ENCODE measurements at places on chromosomes 13 and 19.

GRCh38 chr13:34708566-34709313 is 233.3 kb upstream of the NBEA start:
- DNase-seq = no peak

DNA sequence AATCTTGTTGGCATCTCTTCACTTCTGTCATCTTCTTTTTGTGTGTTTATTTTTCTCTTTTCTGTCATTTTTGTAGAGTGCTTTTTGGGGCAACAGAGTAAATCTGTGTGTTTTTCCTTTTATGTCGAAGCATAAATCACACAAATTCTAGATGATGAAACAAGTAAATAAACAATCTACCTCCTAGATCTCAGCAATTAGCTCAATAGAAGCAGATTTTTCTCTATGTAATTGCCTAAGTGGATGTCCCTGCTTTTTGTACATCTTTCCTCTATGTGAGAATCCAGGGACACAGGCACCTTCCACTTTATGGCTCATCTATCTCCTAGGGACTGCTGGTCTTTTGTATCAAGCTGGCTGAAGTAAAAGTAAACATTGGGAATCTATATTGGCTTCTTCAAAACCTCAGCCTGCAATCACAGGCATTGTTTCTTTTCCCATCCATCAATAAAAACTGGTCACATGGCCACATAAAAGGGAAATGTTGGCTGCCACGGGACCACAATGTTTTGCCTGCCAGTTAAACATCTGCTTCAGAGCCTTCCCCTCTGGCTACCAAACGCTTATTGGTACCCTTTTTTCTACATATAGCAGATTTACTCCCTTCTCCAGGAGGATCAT is 323.8 kb downstream of the LMO7 start:
- no peak for DNase-seq

DNA sequence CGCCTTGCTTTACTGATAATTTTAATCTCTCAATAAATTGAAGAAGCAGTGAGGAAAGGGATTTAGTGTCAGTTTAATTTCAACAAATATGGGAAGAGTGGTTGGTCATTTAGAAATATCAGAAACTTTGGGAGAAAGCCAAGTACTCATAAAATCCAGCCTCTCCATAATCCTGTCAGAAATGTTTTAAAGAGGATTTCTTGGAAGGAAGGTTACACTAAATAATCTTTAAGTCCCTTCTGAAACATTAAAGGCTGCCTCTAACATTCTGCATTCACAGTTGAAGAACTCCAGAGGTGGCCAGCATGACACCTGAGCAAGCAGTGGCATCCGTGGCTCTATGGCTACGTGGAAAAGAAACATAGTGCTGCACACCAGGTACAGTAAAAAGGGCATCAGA is 378.5 kb downstream of the ENOX1 start:
- DNase-seq = no peak

- no peak for DNase-seq
Measured at GRCh38 chr13:34452831-34453230, 489.2 kb upstream of the NBEA start.

DNA sequence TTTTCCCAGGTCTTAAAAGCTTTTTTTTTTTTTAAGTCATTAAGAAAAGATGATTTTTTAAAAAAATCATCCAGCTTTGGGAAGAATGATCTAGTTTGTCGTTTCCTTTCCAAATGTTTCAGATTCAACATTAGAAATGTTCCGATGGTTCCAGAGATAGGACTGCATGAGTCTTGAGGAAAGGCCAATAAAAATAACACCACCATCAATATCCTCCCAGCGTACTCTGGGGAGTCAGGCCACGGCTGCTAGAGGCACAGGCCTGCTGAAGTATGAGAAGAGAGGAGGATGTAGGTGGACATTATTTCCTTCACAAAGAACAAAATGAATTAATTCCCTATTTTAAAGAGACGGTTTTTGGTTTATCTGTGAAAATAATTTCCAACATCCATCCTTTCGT is 60.0 kb upstream of the SHISA2 start:
- no peak for DNase-seq

- DNase-seq = no peak
Measured at GRCh38 chr13:113002206-113002912, 33.3 kb downstream of the MCF2L start.

DNA sequence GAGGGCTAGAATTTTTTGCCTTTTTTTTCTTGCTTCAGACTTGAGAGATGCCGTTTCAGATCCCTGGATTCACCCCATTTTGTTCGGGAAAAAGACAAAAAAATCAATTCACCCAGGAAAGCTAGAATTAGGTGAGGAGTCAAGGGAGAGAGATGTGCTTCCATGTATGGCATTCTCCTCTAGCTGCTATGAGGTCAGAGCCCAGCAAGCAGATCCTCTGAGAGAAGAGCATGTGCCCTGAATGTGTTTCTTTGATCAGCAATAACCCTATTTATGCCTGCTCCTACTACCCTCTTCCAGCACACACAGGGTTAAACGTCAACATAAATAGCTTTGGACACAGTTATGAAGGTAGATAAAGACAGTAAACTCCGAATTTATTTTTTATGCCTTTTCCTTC is 53.6 kb downstream of the NDFIP2 start:
- no peak for DNase-seq

- DNase-seq = no peak
Measured at GRCh38 chr13:42539670-42540069, 34.3 kb upstream of the TNFSF11 start.

- no peak for DNase-seq
Measured at GRCh38 chr13:77048681-77049080, 21.7 kb upstream of the FBXL3 start.

GRCh38 chr19:13831537-13832467 is 36.6 kb downstream of the ZSWIM4 start:
- no peak for DNase-seq

DNA sequence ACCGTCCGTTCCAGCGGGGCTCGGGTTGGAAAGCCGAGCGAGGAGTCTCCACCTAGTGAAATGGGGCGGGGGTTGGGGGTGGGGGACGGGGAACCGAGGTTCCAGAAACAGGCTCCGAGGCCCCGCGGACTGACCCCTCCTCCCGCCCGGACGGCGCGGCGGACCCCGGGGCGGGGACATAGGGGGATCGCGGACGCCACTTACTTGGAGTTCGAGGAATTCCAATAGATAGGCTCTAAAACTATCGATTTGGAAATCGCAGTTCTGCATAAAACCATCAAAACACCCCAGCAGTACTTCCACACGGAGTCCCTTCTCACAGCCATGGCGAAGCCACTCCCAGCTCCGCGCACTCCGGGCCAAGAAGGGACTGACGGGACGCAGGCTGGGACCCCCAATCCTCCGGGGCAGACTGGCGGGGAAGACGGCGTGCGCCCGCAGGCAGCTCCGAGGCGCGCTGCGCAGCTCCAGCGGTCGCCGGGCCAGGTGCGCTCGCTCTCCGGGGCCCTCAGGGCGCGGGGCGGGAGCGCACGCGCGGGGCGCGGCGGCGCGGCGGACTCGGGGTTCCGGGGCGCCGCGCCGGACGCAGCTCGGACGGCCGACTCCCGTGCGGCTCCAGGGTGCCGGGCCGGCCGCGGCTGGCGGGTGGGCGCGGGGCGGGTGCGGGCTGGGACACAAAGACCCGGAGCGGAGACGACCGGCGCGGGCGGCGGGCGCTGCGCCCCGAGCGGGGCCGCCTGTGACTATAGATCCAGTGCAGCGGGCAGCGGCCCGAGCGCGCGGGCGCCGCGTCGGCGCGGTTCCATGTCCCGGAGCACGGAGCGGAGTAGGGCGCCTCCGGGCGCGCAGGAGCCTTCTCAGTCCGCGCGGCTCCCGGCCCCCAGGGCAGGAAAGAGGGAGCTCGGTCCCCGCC is 567 bp downstream of the EFNB2 start:
- DNase-seq = peak; percentile 18

GRCh38 chr13:34044660-34045080 is 226.7 kb downstream of the RFC3 start:
- no peak for DNase-seq

- no peak for DNase-seq
Measured at GRCh38 chr13:101714195-101714594, 261.7 kb downstream of the ITGBL1 start.

DNA sequence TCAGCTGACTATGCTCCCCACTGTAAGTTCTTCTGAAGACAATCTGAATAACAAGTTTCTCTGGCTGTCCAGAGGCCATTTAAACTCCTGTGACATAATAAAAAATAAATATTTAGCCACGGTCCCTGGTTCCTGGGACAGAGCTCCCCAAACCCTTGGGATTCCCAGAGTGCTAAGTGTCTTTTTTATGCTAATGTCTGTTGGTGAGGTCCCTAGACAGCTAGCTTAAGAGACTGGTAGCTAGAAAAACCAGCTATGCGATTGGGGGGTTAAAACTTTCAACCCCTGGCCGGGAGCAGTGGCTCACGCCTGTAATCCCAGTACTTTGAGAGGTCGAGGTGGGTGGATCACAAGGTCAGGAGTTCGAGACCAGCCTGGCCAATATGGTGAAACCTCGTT is 5.9 kb downstream of the EPSTI1 start:
- DNase-seq = no peak

- peak; percentile 17 for DNase-seq
Measured at GRCh38 chr13:33351319-33351718, 65.8 kb upstream of the STARD13 start.

DNA sequence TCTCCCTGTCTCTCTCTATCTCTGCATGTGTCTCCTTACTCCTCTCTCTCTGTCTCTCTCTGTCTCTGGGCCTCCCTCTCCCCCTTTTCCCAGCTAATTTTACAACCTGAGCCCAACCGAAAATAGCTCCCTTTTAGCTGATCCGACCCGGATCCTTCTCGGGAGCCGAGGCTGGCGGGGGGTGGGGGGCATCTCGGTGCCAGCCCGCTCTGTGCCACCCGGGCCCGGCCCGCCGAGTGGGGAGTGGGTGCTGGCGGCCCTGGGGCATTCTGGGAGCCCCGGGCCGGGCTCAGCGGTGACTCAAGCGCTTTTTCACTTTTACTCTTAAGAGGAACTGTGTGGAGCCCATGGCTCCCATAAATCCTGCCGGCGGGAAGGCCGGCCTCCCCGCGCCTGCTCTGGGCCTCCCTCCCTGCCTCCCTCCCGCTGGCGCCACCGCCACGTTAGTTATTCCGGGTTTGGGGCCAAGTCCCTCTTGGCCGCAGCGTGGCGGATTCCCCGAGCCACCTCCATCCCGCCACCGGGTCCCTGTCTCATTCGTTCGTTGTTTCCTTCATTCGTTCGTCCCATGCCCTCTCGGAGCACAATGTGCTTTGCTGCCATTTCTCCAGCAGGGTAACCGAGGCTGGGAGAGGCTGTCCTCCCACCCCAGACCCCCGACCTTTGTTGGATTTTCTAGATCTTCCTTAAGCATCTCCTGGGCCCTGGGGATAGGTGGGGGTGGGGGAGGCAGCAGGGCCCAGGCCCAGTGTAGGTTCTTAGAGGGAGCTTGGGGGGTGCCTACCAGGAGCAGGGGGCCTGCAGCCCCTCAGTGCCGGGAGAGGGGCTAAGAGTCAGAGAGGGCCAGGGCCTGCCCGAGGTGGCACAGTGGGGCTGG is 3.2 kb downstream of the NFIC start:
- peak; percentile 61 for DNase-seq

DNA sequence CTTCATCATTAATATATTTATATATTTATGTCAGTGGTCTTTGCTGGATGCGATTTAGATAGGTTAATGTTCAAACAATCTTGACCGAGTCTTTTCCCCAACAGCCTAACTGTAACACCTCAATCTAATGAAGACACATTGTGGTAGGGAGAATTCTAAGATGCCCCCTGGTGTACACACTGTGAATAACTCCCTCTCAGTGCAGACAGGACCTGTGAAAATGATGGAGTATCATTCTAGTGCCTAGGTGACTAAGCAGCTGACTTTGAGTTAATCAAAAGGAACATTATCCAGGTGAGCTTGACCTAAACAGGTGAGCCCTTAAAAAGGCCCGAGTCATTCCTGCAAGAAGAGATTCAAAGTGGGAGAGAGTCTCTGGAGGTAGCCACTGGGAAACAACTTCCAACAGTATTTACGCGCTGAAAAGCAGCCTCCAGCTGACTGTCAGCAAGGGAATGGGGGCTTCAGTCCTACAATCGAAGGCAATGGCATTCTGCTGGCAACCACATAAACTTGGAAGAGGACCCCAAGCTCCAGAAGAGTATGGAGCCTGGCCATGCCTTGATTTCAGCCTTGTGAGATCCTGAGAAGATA is 28.0 kb upstream of the KBTBD7 start:
- DNase-seq = peak; percentile 68

DNA sequence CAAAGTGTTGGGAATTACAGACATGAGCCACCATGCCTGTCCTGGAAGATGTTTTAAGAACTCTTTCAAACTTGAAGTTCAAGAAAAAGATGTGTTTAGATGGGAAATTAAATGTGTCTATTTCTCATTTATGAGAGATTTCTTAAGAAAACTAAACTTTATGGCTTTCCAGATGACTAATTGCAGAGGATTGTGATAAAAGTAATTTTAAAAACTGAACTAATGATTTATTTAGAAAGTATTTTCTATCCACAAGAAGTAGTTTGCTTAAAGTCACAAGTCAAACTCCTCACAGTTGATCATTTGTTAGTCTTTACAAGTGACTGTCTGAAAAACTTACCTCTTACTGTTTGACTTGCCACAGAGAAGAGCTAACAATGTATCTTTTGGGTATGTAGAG is 89.6 kb upstream of the SPRY2 start:
- no peak for DNase-seq

DNA sequence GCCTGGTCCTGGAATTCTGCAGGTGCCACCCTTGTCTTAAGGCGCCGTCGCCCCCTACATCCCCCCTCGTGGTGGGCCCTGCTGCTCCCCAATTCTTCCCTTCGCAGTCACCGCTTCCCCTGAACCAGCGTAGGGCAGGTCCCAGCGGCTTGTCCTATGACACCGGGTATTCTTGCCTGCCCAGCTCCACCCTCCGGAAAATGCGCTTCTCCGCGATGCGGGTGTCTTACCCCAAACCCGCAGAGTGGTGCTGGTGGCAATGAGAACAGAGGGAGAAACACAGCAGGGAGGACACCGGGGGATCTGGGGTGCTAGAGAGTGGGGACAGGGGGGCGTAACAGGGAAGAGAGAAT is 9.0 kb downstream of the ZNF808 start:
- DNase-seq = peak; percentile 25

- DNase-seq = peak; percentile 87
Measured at GRCh38 chr19:7294558-7295212, 471 bp upstream of the INSR start.

GRCh38 chr19:3983936-3984583 is 1.2 kb downstream of the EEF2 start:
- DNase-seq = peak; percentile 71

DNA sequence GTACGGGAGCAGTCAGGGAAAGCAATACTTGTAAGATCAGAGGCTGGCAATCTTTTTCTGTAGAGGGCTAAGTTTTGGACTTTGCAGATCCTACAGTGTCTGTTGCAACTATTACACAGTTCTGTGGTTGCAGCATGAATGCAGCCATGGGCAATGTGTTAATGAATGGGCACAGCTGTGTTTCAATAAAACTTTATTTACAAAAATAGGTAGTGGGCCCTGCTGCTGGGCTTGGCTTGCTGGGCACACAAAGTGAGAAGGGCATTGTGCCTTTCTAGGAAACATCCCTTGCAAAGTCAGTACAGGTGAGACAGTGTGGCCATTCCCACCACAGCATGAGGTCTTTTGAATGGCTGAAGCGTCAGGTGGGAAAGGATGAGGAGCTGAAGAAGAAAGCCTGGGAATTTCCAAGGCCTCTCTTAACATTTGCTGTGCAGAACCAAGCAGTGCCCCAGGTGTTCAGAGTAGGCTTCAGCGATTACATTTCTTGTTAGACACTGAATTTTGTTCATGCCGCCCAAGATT is 9.1 kb downstream of the KL start:
- no peak for DNase-seq

- DNase-seq = no peak
Measured at GRCh38 chr13:113451951-113452421, 1.3 kb downstream of the ADPRHL1 start.
